Amniotic epithelial cell (primary cell): ENCODE measurements at places on chromosomes 6 and 20.

DNA sequence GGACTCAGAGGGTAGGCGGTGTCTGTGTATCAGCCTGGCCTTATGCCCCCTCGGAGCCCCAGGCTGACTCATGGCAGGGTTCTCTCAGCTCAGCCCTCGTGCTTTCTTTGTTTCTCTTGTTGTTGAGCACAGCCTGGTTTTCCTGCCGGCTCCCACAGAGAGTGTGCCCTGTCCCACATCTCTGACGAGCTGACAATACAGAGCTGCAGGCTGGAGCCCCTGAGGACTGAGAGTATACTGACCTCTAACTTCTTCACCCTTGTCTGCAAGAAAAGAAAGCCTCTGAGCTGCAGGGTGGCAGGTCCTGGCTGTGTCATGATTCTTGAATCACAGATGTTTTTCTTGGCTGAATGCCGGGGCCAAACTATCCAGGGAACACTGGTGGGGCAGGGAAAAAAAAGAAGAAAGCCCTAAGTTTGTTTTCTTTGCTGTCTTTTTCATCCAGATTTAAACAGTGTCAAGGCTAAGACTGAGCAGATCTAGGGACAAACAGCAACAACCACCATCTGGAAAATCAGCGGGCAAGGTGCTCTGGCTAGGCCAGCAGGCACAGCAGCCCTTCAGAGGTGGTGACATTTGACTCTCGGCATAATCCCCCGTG, 63.3 kb upstream of the ZNF133 start:
- peak; percentile 38 for DNase-seq

- no peak for DNase-seq
Observed at GRCh38 chr20:9322661-9323060, 191.7 kb upstream of the LAMP5 start.

DNA sequence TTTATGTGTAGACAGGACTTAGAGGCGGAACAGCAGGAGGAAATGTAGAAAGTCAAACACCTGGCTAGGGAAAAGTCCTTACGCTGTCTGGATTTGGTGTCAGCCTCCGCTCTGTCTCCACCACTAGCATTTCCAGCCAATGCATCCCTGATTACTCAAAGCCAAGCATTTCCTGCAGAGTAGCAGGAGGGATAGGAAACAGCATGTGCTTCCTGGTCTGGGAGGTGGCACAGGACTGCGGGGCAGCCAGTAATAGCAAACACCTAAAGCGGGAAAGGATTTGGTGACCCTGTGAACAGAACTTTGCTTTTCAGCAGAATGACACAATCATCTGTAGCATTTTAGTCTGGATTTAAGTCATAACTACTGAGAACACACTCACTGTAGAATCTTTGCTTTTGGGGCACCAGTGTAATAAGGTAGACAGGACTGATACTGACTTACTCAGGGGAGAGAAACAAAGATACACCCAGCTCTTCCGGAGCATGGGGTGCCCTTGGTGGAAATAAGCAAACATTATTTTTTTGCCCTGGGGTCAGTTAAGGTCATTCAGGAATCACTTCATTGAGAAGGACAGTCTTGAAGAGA, 133.3 kb upstream of the AHI1 start:
- no peak for DNase-seq

DNA sequence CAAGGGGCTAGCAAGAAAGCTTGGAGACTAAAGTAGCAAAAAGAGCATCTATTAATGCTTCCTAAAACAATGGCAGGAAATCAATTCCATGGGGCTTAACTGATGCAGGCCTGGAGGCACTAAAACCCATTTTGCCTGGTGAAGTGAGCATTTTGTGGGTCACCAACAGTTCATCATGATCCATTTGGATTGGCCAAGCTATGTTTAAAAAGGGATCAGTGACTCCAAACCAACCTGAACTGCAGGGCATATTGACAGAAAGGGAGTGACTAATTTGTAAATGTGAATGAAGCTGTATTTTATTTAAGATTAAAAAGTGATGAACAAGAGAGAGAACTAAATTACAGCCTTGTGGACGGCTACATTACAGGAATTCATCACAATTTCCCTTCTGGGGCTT, 132.0 kb downstream of the PCSK2 start:
- DNase-seq, result no peak

- DNase-seq, result no peak
Observed at GRCh38 chr20:38383147-38383546, 36.9 kb downstream of the LBP start.

DNA sequence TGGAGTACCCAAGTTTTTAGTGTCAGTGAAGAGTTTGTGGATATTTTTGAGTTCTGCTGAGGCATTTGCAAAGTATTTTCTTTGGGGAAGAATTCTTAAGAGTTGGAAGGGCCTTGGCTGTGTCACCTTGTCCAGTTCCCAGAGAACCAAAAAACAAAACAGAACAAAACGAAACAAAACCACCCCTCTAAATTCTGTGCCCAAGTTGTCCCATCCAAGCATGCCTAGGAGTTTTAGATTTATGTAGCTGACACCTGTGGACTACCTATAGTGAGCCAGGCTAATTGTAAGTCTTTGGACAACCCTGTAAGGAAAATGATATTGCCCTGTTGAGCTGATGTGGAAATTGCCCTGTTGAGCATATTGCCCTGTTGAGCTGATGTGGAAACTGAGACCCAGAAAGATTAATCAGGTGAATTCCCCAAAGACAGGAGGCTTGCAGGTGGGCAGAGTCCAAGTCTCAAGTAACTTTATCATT, 1.0 kb upstream of the ECI2 start:
- DNase-seq, result no peak

DNA sequence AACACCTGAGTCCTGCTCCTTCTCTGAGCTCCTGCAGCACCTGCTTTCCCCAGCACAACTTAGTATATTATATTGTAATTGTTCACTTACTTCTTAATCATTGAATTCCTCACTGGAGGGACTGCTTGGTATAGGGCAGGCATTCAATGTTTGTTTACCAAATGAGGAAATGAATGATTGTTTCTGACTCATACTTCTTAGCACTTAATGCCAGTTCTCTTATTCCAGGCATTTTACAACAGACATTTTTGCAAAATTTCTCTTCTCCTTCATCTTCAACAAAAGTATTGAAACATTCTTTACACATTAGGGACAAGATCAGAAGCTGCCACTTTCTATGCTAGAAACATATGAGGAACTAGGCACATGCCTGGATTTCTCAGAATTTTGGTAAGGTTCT, 119.4 kb downstream of the TBX18 start:
- peak; percentile 67 for DNase-seq

GRCh38 chr6:121984956-121985355, 414.5 kb upstream of the HSF2 start:
- no peak for DNase-seq

GRCh38 chr20:43731927-43732326, 5.1 kb upstream of the GTSF1L start:
- no peak for DNase-seq

DNA sequence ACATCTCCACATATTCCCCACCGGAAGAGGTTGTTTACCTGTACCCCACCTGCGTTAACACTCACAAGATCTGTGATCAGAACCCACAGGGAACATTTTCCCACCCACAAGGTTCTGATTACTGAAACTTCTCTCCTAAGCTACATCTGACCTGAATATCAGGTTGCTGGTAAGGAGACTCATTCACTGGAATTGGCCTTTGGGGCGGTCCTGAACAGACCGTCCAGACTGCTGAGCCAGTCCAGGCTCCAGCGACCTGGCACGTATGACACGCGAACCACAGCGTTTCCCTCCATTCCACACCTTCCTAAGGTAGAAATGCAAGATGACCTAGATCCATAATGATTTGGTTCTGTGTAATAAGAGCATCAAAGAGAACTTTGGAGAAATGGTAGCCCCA, 9.8 kb downstream of the VGLL2 start:
- no peak for DNase-seq

DNA sequence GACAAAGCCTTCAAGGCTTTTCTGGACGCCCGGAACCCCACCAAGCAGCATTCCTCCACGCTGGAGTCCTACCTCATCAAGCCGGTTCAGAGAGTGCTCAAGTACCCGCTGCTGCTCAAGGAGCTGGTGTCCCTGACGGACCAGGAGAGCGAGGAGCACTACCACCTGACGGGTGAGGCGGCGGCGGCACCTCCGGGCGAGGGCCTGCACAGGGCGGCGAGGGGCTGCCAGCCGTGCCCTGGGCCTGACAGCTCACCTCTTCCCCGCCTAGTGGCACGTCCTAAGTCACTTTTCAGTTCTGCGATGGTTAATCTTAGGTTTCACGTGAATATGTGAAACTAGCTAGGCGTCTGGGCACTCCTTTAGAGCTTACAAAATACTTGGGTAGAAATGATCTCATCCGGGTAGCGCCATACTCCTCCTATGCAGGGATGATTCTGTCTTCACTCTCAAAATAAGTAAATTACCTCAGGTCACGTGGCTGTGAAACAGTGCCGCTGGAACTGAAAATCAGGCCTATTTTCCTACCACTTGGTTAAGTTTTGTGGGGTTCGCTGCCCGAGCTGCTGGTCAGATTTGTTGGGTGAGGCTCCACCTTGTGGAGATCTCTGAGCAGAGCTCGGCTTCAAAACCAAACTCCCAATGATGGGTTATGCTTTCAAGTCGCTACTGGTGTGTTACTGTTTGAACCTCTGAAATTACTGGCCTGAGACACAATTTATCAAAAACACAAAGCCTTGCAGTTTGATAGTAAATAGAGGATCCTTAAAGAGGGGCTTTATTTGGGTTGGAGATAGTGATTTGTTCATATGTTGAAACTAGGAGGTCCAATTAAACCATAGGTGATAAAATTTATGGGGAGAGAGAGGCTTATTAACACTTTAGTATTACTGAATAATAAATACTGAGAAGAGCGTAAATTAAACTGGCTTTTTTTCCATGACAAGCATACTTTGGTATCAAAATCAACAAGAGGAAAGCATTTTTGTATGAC, 15.5 kb upstream of the CLDN20 start:
- peak; percentile 81 for DNase-seq

GRCh38 chr6:106213660-106214289, 111.8 kb downstream of the ATG5 start:
- DNase-seq, result no peak

DNA sequence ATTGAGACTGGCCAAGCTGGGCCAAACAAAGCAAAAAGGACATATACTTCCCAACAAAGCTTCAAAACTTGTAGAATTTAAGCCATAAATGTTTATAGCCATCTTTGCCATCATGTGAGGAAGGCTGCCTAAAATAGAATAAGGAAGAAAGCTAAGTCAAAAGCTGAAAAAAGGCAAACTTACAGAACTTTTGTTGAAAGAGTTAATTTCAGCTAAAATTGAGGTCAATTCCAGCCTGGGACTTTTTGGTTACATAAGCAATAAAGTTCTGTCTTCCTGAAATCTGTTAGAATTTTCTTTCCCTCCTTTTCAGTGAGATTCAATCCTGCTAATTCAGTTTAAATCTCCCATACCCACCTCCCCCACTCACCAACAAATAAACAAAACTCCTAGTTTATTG, 227.9 kb upstream of the MARCKS start:
- no peak for DNase-seq

DNA sequence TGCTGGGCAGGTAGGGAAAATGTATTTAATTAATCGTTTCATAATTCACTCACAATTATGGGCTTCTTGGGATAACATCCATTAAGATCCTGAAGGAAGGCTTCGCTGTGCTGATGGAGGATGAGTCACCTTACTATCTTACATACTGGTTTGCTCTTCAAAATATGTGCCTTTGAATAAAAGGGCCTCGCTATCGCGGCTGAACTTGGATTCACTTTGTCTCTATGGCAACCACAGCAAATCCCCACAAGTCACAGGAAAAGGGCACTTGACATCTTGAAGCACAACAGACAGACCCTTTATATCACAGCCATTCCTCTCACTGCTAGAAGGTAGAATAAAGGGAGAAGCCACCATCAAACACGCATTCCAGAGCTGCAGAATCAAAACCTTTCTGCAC, 141.3 kb upstream of the MYLIP start:
- DNase-seq, result peak; percentile 71

DNA sequence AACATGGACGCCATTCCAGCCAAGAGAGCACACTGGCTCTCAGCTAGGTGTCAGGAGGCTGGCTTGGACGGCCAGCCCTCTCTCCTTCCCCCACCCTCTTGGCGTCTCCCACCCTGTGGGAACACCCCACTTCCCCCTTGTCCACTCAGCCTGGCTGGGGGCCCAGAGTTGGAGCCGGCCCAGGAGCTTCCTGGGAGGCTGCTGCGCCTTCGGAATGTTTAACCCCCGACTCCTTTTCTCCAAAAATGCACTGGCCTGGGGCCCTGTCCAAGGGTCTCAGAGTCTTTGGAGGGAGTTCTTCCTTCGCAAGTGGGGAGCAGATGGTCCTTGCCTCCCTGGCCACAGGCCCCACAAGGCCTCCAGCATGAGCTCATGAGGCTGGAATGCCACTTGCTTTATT, 4.1 kb downstream of the ADAM33 start:
- DNase-seq, result no peak

DNA sequence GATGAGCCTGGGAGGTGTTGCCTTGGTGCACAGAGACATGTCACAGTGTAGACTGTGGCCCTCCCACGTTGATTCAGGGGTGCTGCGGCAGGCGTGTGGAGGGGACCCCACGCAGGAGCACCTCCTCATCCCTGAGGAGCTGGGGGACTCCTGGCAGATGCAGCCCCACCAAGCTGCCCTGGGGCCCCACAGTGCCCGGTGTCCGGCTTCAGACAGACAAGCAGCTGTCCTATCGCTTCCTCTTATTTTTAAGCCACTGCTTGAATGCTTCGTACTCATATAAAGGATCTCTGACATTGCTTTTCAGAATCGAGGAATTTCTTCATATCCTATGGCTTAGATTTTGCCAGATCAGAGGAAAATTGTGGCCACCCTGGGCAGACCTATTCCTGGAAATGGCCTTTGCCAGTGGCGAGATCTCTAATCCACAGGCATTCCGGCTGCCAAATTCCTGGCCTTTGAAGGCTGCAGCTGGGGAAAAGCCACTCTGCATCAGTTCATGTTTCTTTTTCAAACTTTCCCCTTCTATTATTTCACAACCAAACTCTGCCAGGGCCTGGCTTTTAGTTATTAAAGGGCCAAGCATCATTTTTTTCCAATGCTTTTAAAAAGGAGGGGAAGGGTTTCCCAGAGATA, 337.0 kb downstream of the THBS2 start:
- peak; percentile 39 for DNase-seq

DNA sequence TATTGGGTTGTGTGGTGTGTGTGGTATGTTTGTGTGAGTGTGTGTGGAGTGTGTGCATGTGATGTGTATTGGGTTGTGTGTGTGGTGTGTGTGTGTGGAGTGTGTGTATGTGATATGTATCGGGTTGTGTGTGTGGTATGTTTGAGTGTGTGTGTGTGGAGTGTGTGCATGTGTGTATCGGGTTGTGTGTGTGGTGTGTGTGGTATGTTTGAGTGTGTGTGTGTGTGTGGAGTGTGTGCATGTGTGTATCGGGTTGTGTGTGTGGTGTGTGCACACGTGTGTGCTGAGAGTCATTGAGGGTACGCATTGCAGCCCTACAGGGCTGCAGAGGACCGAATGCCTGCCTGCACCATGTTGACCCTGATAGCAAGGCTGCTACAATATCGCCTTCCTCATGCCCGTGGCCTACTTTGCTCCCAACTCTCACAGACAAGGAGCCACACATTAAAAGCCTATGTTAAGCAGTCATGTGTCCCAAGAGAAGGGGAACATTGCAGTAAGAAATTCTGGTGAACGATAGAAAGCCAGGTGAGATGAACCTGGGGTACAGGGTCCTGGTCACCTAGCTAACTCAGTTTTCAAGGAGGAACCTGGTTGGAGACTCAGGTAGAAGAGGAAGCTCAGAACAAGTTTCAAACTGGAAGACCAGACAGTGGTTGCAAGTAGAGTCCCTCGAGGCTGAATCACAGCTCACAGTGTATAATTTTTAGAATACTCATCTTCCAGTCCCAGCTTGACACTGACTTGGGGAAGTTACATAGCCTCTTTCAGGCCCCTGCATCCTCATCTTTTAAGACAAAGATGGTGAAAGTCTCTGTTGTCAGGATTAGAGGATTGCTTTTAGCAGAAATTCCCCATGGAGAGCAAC, 45.7 kb upstream of the TMEM170B start:
- no peak for DNase-seq
